Ureter (tissue), 1 donor: ENCODE measurements at places on chromosomes 4 and X. TPM values are rescaled to one million over a fixed set of nuclear protein-coding genes. Genes with fewer than 3 reads are reported as not detected.

MAGEA9 gene
- not detected for total RNA-seq

KCNIP4 gene
- total RNA-seq: 1.7 TPM

METAP1 gene
- 96.5 TPM for total RNA-seq

CXorf51B gene
- total RNA-seq: not detected

DNA sequence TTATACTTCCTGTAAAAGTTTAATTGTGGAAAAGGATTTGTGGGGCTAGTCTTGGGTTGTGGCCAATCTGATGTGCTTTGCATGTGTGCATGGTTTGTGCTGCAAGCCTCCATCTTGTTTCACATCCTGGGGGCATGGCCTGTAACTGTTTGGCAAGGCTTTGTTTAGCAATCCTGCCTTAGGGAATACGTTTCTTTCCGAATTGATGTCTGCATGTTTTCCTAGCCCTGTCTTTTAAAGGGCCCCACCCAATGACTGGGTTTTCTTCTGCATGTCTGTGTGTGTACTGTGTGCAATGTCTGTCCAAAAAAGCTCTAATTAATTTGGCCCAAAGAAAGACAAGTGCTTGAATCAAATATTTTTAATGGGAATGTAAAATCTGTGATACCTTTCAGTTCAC is 74.6 kb upstream of the MID1IP1 start:
- no peak for DNase-seq

DNA sequence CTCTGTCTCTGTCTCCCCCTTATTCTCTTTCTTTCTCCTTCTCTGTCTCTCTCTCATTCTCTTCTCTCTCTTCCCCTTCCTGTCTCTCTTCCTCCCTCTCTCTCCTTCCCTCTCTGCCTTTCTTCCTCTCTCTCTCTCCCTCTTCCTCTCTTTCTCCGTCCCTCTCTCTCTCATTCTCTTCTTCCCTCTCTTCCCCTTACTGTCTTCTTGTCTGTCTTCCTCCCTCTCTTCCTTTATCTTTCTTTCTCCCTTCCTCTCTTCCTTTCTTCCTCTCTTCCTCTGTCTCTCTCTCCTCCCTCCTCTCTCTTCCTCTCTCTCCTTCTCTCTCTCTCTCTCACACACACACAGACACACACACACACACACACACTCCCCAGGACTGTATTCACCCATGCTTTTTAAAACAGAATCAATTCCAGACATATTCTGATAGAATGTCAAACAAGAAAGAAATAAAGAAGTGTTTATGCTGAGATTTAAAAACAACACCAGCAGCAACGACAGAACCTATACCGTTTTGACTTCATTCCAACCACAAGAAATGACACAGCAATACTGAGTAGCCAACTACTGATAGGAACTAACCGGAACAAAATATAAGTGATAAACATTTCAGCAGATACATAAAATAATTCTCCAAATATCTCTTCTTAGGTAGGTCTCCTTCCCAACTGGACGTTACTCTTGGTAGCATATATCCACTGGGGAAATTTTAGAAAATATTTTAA is 296.7 kb downstream of the ASMT start:
- no peak for DNase-seq

- no peak for DNase-seq
Observed at GRCh38 chr4:173237762-173238161, 69.2 kb downstream of the GALNT7 start.

GRCh38 chrX:137366018-137366633 is 199.8 kb upstream of the ZIC3 start:
- DNase-seq: no peak

DNA sequence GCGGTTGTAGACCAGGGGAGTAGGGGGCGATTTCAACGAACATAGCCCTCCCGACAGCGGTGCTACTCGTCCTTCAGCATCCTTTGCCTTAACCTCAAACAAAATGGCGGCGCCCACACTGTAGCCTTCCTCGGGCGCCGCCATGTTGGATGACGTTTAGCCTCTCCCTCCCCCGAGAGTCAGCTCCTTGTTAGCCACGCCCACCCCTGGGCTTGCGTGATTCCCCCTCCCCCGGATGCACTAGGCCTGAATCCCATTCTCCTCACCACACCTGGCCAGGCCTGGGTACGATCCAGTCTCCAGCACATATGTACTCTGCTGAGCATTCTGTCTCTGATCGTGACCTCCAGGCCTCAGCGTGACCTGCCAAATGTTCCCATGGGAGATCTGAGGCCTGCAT is 49.0 kb upstream of the ZNF157 start:
- DNase-seq: peak; percentile 44

GRCh38 chr4:13399257-13399656 is 84.9 kb downstream of the RAB28 start:
- DNase-seq: no peak

DNA sequence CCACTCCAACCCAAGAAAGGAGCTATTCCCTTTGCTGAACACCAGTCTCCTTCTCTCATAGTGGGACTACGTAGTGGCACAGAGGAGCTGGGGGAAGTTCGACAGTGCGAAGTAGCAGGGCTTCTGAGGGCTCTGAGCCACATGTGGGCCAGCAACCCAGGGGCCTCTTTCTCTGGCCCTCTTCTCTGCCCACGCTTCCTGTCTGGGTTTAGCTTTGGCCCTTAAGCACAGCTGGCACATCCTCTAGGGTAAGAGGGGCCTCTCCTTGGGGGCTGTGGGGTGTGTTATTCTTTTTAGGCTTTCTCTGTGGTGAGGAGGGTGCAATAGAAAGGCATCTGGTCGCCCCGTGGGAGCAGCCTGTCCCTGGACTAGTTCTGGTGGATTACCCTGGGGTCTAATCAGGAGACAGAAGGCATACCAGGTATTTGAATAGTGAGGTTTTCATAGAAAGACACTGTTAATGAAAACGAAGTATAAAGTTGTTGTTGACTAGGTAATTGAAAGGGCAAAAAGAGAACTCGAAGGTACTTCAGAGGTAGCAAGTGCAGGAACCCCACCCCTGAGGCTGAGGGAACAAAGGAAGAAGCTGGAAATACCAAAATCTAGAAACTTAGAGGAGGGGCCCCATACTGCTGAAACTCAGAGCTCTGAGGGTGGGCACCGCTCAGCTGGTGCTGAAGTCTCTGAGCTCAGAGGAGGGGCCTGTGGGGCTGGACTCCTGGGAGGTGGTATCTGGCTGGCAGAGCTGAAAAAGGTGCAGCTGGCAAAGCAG is 151.9 kb upstream of the RPS6KA3 start:
- DNase-seq: no peak

- no peak for DNase-seq
Observed at GRCh38 chr4:2813446-2814405, 20.8 kb downstream of the SH3BP2 start.

DNA sequence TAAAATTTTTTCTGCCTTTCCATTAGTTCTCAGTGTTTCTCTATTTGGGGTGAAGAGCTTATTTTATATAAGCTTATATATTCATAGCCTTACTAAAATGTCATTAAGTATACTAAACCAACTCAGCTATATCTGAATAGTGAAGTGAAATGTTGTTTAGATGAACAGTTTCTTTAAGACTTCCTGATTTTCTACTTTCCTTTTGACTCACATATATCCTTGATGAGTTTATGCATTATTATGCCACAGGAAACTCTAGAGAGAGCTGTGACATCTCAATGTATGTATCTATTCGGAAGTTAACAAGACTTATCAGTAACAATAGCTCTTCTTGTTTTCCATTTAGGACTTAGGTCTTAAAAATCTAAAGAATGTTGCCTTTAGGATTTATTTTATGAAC is 1491.8 kb upstream of the IGFBP7 start:
- DNase-seq: no peak

GRCh38 chr4:89008166-89008565 is 48.8 kb downstream of the FAM13A start:
- DNase-seq: no peak

DNA sequence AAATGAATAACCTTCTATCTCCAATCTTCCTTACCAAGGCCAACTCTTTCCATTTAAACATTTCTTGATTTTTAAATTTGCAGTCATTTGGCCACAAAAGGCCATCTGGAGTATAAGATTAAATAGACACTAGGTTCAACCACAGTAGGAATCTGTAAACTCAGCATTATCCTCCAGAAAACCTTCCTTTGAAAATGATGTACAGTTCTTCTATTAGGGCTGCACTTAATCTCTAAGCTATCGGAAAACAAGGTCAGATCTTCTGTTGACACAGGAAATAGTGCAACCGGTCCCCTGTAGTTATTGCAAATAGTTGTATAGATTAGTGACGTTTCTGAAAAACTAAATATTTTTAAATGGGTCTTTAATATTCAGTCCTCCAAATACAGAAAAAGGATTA is 359.0 kb upstream of the ATOH1 start:
- DNase-seq: no peak

GRCh38 chr4:53592122-53592521 is 836 bp upstream of the LNX1 start:
- no peak for DNase-seq

DNA sequence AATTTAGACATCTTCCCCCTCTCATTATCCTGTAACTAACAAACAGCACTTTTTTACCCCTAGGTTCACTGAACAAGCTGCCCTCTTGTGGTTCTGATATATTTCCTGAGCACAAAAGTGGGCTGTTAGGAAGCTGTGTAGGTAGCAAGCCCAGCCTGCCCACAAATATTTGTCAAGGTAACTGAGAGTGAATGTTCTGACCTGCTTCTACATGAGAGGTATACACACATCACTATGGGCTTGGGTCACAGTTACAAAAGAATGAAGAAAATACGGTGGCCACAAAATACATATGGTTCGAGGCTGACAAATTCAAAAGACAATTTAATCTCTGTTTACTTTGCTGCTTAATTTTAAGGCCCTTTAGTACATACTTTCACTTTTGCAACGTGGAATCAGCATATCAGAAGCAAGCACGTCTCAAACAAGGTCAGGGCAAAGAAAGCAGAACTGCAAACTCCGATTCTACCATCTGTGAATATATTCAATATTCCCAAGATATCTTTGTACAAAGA is 78.7 kb downstream of the RBM47 start:
- DNase-seq: no peak

- no peak for DNase-seq
Observed at GRCh38 chr4:38870098-38870808, 2.6 kb downstream of the FAM114A1 start.
